ENCODE measurements at places on chromosomes 13 and 19. TPM values are rescaled to one million over a fixed set of nuclear protein-coding genes. Genes with fewer than 3 reads are reported as not detected.

Gene DLEU7
- total RNA-seq: not detected

DNA sequence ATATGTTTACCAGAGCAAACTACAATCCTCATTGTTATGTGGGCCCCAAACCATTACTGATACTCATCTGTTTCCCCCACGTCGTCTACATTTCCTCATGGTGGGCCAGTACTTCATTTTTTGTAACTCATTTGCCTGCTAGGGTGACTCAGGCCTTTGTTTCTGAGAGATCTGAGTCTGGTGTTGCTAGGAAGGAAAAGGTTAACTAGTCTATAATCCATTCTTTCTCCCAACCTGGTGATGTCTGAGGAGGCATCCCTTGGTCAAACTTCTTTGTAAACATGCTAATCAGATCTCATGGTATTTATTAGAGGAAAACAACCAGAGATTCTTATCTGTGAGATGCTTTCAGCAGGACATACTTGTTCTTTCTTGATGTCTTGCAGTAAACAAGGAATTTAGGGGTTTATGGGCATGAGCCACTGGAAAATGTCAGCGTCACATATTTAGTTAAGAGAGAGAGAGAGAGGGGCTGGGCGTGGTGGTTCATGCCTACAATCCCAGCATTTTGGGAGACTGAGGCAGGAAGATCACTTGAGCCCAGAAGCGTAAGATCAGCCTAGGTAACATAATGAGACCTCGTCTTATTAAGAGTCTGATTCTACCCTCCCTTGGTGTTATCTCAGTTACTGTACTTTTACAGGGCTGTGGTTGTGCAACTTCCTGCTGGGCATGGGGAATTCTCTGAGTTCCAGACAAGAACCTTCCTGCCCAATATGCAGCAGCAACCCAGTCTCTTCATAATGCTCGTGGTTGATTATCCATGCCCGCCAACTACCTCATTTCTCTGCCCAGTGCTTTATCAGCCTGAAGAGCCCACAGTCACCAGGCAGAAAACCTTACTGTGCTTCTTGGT, 9.7 kb upstream of the DPRX start:
- H3K4me1 ChIP-seq: no peaks in the 10 kb centered on the region
- H3K4me3 ChIP-seq: no peak overlapping the region
- no peak for DNase-seq
- no peaks in the 10 kb centered on the region for H3K27me3 ChIP-seq
- no peak overlapping the region for H3K27ac ChIP-seq

- peaks cover 24% of the 10 kb centered on the region for H3K4me1 ChIP-seq
- H3K36me3 ChIP-seq: no peaks in the 10 kb centered on the region
- H3K27ac ChIP-seq: peak overlapping the region; percentile 98
- DNase-seq: peak; percentile 54
- H3K27me3 ChIP-seq: no peaks in the 10 kb centered on the region
Measured at GRCh38 chr13:31200637-31200971, 829 bp downstream of the B3GLCT start.

DNA sequence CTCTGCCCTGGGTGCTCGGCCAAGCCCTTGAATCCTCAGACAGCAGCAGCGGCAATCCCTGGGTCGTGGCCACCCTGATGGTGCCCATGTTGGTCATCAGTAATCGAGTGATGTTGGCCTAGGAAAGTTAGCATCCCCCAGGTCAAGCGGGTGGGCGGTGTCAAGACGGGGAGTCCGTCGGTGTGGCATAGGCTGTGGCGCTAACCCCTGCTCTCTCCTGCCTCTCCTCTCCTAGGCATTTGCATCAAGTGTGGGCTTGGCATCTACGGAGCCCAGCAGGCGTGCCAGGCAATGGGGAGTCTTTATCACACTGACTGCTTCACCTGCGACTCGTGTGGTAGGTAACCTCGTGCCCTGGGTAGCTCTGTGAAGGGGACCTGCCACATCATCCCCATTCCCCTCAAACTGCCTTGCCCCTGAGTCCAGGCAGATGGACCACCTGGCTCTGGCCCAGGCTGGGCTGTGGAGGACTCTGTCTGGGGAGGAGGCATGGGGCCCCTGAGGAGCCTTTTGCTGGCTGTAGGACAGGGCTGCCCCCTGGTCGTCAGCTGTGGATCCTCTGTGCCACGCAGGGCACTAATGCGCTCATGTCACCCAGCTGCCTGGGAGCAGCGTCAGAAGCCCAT, 8.7 kb downstream of the WTIP start:
- H3K4me3 ChIP-seq: no peak overlapping the region
- H3K4me1 ChIP-seq: no peaks in the 10 kb centered on the region
- H3K27me3 ChIP-seq: no peaks in the 10 kb centered on the region
- H3K36me3 ChIP-seq: peaks cover 17% of the 10 kb centered on the region

DNA sequence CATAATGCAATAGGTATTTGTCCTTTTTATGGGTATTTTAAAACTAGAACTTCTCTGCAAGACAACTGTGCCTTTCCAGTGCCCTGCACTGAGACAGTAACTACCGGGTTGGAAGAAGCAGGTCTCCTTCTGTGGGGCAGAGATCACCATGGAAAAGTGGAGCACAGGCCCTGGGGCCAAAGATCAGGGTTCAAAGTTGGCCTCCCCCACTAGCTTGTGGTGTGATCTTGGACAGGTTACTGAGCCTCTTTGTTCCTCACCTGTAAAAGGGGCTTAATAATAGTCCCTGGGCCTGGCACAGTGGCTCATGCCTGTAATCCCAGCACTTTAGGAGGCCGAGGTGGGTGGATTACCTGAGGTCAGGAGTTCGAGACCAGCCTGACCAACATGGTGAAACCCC, 68.3 kb downstream of the CEBPG start:
- H3K4me3 ChIP-seq: no peak overlapping the region
- H3K27ac ChIP-seq: no peak overlapping the region
- no peaks in the 10 kb centered on the region for H3K27me3 ChIP-seq
- no peak for DNase-seq

DNA sequence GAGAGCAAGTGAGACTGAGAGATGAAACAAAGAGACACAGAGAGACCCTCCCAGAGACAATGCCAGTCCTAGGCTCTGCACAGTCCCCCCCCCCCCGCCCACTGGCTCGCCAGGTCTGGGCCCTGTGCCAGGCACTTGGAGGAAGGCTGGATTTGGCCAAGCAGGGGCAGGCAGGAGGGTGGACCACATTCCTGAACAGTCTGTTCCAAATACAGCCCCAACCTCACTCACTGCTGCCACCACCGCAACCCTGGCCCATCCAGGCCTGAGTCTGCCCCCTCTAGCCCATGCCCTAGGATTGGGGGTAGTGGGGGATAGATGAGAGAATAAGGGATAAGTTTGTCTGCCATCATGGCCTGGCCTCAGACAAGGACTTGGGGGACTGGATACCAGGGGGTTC, 19.0 kb downstream of the CYP2F1 start:
- no peaks in the 10 kb centered on the region for H3K4me1 ChIP-seq
- H3K4me3 ChIP-seq: no peak overlapping the region
- H3K36me3 ChIP-seq: no peaks in the 10 kb centered on the region
- H3K27me3 ChIP-seq: no peaks in the 10 kb centered on the region
- DNase-seq: peak; percentile 66

- no peak overlapping the region for H3K27ac ChIP-seq
- no peak for DNase-seq
- H3K4me1 ChIP-seq: no peaks in the 10 kb centered on the region
- no peaks in the 10 kb centered on the region for H3K27me3 ChIP-seq
Measured at GRCh38 chr13:73334445-73334844, 275.6 kb downstream of the KLF5 start.

GRCh38 chr13:48909056-48909389, 66.7 kb upstream of the FNDC3A start:
- peak; percentile 48 for DNase-seq
- H3K27me3 ChIP-seq: no peaks in the 10 kb centered on the region
- H3K4me3 ChIP-seq: no peak overlapping the region
- no peak overlapping the region for H3K27ac ChIP-seq

GRCh38 chr13:41352935-41353840, 42.1 kb downstream of the NAA16 start:
- DNase-seq: peak; percentile 7
- no peaks in the 10 kb centered on the region for H3K4me1 ChIP-seq
- H3K27me3 ChIP-seq: no peaks in the 10 kb centered on the region

GRCh38 chr13:26946684-26947343, 186.2 kb upstream of the GPR12 start:
- H3K4me1 ChIP-seq: no peaks in the 10 kb centered on the region
- no peak overlapping the region for H3K4me3 ChIP-seq
- no peak for DNase-seq
- H3K36me3 ChIP-seq: no peaks in the 10 kb centered on the region

Gene KLHL1
- total RNA-seq: not detected

DNA sequence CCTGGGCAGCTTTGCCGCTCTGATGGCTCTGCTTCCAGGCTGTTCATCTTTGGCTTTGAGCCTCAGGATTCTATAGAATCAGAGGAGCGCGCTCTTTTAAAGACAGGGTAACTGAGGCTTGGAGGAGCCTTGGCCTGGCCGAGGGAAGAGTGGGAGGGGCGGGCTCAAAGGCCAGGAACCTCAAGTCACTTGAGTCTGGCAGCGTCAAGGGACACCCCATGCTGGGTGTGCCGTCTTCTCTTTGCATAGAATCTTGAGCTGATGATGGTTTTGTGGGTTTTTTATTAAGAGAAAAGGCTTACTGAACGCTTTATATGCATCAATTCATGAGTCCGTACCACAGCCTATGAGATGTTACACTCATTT, 1.1 kb downstream of the PGLS start:
- H3K27me3 ChIP-seq: no peaks in the 10 kb centered on the region
- peaks cover 12% of the 10 kb centered on the region for H3K36me3 ChIP-seq
- peak overlapping the region; percentile 99 for H3K27ac ChIP-seq
- peak overlapping the region; percentile 97 for H3K4me3 ChIP-seq
- no peak for DNase-seq
- H3K4me1 ChIP-seq: peaks cover 13% of the 10 kb centered on the region

DNA sequence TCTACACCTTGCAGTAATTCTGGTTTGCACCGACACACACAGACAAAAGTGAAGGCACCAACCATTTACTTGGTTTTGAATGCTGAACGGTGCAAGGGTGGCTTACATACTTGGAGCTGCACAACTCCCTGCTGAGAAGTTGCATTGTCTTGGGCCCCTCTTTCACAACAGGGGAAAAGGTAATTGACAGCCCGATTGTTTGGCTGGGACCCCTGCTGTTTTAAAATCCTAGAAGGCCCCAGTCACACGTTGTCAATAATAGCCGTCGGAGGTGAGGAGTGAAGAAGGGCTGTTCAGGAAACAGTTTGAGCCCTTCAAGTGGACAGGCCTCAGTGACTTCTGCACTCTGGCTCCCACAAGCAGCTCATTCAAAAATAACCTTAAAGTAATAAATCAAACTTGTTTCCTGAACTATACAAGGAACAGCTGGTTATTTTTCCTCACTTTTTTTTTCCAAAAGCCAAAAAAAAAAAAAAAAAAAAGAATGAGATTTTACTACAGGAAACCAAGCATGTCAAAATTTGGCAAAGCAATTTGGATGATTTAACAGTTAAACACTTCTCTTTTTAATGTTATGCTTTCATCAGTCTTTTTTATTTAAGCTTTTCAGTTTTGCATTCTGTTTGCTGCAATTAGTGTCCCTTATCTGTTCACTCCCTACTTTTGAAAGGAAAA, 19.0 kb upstream of the SPRY2 start:
- H3K4me3 ChIP-seq: no peak overlapping the region

Gene ZNF223
- total RNA-seq: 5.1 TPM

- peaks cover 46% of the 10 kb centered on the region for H3K36me3 ChIP-seq
- H3K27ac ChIP-seq: peak overlapping the region; percentile 27
- DNase-seq: peak; percentile 63
- no peak overlapping the region for H3K4me3 ChIP-seq
- peaks cover 7% of the 10 kb centered on the region for H3K4me1 ChIP-seq
Measured at GRCh38 chr19:57642396-57643046, 9.6 kb downstream of the ZNF211 start.

GRCh38 chr19:54178581-54179261, 5.8 kb upstream of the TMC4 start:
- no peaks in the 10 kb centered on the region for H3K4me1 ChIP-seq
- H3K27ac ChIP-seq: no peak overlapping the region
- H3K4me3 ChIP-seq: no peak overlapping the region
- H3K27me3 ChIP-seq: no peaks in the 10 kb centered on the region

- H3K4me1 ChIP-seq: no peaks in the 10 kb centered on the region
- no peaks in the 10 kb centered on the region for H3K36me3 ChIP-seq
Measured at GRCh38 chr13:108326309-108326708, 56.8 kb downstream of the TNFSF13B start.

DNA sequence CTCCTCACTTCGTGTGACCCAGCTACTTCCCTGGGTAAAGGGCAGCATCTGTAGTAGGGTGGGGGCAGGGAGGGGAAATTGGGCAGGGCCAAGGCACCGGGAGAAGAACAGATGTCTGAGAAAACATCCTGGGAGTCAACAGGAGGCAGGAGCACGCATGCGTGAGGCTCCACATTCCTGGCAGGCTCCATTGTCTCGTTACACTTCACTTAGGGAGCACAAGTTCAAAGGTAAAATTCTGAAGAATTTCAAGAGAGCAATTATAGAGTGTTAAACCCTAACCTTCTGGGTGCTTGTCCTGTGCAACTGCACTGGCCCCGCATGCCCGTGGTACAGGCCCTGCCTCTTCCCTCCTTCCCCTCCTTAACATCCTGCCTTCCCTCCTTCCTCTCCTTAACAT, 79.6 kb upstream of the POMP start:
- peak overlapping the region; percentile 75 for H3K27ac ChIP-seq
- peak; percentile 96 for DNase-seq
- H3K4me3 ChIP-seq: no peak overlapping the region
- H3K27me3 ChIP-seq: no peaks in the 10 kb centered on the region

DNA sequence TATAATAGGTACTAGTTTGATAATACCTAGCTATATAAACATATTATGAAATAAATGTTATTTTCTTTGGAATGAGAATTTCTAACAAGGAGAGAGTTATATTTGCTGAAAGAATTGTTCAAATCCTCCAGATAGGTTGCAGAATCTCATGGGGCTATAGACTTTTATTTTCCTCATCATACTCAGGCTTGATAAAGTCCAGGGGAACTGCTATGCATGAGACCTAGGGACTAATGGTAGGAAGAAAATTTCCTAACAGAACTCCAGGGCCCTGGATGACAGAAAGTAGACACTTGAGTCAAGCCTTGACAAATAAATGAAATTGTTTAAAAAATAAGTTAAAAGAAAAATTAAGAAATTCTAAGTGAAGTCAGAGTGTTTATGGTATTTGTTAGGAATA, 138.5 kb upstream of the DACH1 start:
- H3K4me3 ChIP-seq: no peak overlapping the region
- no peak for DNase-seq
- no peak overlapping the region for H3K27ac ChIP-seq
- no peaks in the 10 kb centered on the region for H3K36me3 ChIP-seq

- no peaks in the 10 kb centered on the region for H3K4me1 ChIP-seq
- no peak overlapping the region for H3K27ac ChIP-seq
- H3K4me3 ChIP-seq: no peak overlapping the region
- H3K27me3 ChIP-seq: no peaks in the 10 kb centered on the region
Measured at GRCh38 chr19:31528261-31528660, 179.0 kb upstream of the TSHZ3 start.
